ENCODE measurements at places on chromosomes 4 and X.

- DNase-seq = no peak
These were observed 73.9 kb downstream of the HTRA3 start for GRCh38 chr4:8343262-8343966.

- DNase-seq = no peak
These were observed 72.2 kb downstream of the ANAPC4 start for GRCh38 chr4:25449270-25449669.

DNA sequence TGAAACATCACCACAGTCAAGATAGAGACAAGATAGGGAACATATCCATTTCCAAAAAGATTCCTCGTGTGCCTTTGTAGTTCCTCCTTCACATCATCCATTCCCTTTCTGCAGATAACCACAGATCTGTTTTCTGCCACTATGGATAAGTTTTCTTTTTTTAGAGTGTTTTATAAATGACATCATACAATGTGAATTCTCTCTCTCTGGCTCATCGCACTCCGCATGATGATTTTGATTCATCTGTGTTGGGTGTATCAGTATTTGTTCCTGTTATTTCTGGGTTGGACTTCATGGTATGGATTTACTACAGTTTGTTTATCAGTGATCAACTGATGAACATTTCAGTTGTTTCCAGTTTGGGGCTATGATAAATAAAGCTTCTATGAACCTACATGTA, 23.2 kb upstream of the ANXA3 start:
- DNase-seq = no peak

GRCh38 chr4:185134307-185134869, 8.7 kb upstream of the SLC25A4 start:
- no peak for DNase-seq

- no peak for DNase-seq
These were observed 46.4 kb downstream of the KDR start for GRCh38 chr4:55078987-55079386.

GRCh38 chrX:136750364-136750763, 30.4 kb downstream of the ARHGEF6 start:
- no peak for DNase-seq

DNA sequence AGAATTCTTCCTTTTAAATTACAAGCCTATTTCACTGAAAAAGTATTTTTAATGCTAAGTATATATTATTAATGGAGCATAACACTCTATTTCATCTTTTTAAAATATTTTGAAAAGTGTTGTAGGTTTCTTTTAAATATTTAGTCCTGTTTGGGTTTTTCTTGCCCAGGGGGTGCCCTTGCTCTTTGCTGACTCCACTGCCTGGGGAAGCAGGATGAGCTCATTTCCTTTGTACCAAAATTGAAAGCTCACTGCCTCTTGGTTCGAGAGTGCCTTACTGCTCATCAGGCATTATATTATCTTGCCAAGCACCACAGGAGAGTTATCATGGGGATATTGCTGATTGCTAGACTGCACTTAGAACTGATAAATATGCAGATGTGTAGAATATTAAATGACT, 819.2 kb downstream of the PCDH18 start:
- DNase-seq = no peak

DNA sequence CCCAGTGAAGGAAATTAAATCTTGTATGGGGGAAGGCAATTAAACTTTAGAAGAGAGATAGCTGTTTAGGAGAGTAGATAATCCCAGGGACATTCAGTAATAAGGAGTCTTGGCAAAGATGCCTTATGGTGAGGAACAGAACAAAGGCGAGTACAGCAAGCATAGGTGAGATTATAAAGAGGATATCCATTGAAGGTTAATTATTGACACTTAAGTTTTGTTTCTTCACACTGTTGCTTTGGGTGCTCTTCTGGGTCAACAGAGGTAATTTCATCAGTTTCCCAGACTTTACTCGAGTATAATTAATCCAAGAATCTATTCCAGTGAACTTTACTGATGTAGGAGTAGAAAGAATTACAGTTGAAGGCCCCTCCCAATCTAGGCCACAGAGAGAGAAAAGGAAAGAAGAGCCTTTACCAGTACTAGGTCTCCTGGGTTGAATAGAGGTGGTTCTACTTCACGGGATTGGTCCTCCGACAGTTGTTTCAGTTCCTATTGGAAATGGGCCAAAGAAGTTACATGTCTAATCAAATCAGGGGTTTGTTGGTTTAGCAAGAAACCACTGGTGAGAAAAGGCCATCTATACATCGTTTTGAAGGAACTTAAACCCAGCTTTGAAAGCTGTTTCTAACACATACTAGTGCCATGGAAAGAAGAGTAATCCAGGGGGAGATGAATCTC, 27.2 kb downstream of the EPGN start:
- no peak for DNase-seq

- no peak for DNase-seq
These were observed 87.4 kb downstream of the FAM9B start for GRCh38 chrX:8946563-8946962.

- DNase-seq = no peak
These were observed 42.0 kb downstream of the PSAPL1 start for GRCh38 chr4:7392438-7393421.

DNA sequence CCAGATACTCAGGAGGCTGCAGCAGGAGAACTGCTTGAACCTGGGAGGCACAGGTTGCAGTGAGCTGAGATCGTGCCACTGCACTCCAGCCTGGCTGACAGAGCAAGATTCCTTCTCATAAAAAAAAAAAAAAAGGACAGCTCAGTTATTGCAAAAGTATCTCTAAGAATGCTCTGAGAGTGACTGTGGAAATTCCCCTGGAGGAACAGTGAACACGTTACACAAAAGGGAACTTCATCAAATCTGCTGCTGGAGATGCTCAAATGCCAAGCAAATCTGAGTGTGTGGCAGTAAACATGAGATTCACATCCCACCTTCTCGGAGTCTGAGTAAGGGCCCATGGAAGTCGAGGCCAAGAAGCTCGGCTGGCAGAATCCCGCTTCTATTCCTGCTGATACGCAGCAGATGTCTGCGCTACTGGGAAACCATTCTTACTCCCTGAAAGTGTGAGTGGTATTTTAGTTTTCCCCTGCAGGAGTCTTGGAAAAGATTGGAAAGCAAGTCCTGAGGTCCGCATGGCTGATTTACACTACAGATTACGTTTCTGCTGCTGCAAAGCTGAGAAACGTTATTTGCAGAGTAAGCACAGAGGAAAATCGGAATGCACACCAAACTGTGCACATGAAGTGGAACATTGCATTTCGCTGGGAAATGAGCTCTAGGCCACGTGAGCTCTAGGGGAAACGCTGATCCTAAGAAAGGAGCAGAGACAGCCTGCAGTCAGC, 162.9 kb downstream of the NSUN7 start:
- DNase-seq = no peak

DNA sequence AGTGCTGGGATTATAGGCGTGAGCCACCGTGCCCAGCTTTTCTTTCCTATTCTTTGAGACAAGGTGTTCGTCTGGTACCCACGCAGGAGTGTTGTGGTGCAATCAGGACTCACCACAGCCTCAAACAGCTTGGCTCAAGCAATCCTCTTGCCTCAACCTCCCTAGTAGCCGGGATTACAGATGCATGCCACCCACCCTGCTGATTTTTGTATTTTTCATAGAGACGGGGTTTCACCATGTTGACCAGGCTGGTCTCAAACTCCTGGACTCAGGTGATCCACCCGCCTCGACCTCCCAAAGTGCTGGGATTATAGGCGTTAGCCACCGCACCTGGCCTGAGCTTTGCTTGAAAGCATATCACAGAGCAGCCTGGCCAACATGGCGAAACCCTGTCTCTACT, 1.5 kb upstream of the CRLF2 start:
- no peak for DNase-seq

DNA sequence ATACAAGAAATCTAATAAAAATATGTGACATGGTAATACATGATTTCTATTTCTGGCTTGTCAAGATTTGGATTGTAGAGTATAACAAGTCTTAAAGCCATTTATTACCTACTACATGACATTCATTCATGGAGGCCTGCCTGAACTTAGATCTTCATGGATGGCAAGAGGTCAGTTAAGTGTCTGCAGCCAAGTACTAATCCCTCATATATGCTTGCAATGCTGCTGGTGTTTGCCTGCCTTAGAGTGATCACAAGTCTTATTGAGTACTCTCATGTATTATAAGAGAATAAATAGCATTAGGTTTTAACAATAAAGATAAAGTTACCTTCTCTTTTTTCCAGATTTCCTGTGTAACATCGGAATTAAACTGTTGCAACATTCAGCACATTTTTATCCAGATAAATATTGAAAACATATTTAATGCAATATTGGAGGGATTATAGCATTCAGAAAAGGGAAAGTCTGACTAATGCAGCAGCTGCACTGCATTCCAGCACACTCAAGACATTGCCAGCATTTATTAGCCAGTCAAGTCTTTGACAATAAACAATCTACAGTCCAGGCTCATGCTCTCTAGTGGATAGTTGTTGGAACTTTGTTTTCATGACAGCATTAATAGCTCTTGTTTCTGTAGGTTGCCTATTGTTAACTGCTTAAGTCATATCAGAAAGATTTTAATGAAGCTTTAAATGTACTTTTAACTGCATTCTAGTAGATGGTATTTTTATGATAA, 737.1 kb downstream of the FAT4 start:
- DNase-seq = no peak

DNA sequence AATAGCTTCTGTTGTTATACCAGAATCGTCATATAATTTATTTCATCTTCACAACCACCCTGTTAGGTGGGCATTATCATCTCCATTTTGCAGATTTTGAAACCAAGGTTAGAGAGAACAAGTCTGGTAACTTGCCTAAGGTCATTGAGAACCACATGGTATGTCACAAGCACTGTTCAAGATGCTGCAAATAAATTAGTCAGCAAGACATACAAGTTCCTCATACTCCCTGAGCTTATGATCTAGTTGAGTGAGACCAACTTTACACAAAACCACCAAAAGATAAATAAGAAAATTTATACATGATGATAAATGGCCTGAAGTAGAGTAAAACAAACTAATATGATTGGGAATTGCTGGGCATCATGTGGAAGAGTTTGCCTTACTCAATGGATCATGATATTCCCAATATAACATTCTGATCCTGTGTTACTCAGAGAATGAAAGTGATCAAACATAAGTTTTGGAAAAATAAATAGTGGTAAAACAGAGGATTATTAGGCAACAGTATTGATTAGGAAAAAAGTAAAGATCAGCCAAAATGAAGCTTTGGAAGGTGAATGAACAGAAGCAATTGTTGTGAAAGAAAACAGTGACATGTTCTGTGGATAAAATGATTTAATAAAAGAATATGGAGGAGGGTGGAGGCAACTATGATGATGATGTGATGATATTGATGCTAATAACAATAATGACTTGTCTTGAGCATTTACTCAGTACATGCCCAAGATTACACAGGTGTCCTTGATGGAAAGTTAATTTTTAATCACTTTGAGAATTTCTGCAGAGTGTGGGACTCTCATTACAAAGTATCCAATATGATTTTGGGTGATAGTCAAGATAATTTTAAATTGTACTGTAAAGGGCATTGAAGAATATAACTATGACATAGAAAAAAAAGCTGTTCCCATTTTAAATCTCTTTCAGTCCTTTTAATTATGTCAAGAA, 34.1 kb upstream of the IL1RAPL1 start:
- DNase-seq = no peak

- no peak for DNase-seq
These were observed 43.7 kb upstream of the SPIN4 start for GRCh38 chrX:63394872-63395271.

GRCh38 chrX:54786967-54787366, 11.1 kb downstream of the ITIH6 start:
- no peak for DNase-seq

GRCh38 chr4:73414936-73415271, 10.8 kb downstream of the ALB start:
- no peak for DNase-seq

GRCh38 chr4:56783986-56784385, 37.5 kb downstream of the SPINK2 start:
- DNase-seq = no peak

DNA sequence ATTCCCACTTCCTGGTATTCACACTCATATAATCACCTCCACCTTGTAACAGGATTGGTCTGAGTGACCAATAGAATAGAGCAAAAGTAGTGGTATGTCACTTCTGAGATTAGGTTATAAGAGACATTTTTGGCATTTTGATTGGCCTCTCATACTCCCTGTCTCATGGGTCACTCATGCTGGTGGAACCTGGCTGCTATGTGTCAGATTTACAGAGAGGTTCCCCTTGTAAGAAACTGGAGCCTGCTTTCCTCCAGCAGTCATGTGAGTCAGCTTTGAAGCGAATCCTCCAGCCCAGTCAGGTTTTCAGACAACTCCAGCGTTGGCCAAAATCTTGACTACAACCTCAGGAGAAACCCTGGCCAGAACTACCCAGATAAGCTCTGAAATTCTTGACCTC, 2.6 kb upstream of the OTUD4 start:
- no peak for DNase-seq

- DNase-seq = no peak
These were observed 51.7 kb downstream of the SLC7A11 start for GRCh38 chr4:138190452-138190858.

DNA sequence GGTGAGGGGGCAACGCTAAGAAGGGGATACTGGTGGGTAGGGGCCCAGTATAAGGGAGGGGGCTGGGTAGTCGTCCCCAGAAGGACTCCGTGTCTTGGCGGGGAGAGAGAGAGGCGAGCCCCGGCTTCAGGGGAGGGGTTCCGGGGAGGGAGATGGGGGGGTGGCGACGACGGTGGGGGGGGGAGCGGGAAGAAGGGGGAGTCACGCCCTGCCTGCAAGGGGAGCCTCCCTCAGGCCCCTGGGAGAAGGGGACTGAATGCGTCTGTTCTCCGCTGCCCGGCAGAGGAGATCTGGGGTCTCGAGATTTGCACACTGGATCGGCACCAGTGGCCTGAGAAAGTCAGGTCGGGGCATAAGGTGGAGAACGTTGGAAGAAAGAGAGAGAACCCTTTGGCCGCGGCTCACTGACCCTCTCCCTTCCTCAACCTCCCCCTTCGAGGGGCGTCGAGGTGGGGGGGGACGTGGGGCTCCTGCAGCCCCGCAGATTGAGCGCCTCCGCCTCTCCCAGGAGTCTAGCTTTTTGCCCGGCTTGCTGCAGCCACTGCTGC, 609 bp upstream of the BCORL1 start:
- DNase-seq = no peak

DNA sequence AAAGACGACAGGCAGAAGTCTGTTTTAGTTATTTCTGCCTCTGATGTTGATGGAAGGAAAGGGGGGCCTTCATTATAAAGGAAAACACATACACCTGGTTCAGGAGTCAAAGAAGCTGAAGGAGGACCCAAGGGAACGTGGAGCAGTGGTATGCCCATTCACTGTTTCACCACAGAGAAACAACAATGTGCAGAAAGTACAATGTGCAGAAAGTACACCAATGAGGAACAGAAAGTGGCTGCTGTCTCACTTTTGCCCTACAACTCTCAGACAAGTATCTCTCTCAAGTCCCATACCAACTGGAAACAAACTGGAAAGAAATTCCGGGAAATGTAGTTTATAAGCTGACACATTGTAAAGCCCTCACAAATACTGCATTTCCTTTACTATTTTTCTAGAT, 564.5 kb downstream of the TRAM1L1 start:
- no peak for DNase-seq

DNA sequence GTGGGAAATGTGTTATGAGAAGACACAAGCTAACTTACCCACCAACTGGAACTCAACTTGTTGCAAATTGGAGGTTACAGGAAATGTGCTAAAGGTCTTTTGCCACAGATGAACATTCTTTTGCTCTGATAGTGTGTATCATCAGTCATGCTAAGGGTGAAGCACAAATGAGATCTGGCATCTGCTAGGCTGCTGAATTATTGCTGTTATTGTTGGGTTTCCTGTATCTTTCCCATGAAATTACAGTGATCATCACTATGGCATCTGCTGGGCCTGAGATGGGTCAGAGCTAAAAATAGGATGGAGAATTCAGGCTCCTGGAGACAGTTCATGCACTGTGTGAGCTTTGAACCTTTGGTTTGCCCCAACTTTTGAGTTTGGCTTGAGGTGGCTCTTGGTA, 124.5 kb downstream of the NPNT start:
- DNase-seq = no peak

All from activated T-helper 1 cell treated with Interleukin-2 at 50 U/mL for 16 hours (primary cell).